D721Med (cell line): ENCODE measurements at places on chromosomes 12 and 14.

DNA sequence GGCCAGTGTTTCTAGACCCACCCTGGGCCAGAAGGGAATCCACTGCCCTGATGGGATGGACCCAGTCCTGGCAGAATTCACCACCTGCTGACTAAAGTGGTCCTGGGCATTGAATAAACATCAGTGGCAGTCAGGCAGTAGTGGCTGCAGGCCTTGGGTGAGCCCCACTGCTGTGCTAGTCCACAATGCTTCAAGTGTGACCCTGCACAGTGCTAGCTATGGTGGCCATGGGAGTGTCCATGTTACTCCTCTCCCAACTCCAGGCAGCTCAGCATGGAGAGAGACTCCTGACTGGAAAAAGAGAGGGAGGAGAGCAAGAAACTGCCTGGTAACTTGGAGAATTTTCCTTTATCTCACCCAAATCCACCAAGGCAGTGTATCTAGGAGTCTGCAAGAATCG, 17.5 kb upstream of the CSRP2 start:
- no peak for DNase-seq

DNA sequence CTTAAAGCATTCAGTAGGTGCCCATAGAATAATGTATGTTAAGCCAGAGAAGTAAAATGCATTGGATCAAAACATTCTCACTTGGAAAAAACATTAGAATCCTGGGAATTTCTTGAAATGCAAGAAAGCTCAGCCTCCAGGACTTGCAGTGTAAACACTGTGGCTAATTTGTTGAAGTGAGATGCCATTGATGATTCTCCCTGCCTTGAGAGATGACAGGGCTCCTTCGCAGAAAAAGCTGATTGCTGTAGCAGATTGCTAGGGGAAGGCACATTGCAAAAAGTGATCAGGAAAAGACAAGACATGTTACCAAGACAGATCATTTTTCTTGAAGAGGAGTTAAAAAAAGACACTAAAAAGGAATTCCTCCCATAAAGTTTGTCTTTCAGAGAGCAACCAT, 204.2 kb upstream of the HMGA2 start:
- no peak for DNase-seq

DNA sequence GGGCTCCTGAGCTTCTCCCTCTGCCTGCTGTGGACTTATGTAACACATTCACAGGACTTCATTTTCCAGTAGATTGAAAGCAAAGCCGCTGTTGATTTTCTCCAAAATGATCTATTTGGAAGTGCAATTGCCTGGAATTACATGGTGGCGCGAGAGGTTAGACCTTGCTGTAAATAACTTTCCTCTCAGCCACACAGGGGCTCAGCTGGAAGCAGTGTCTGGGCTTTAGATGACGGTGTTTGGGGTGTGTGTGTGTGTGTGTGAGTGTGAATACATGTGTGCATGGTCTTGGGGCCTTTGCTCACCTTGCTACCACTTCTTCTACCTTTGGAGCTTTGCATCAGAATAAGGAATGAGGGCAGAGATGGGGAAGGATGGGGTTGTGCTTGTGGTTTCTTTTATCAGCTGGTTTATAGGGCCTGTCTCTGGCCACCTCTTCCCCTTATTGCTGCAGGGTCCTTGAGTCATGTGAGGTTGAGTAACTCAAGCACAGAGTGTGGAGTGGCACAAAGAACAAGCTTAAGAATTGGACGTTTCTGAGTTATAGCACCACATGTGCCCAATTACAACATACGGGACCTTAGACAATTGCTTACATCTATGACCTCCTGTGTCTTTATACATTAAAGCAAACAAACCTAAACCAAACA, 280.6 kb downstream of the NRXN3 start:
- no peak for DNase-seq

DNA sequence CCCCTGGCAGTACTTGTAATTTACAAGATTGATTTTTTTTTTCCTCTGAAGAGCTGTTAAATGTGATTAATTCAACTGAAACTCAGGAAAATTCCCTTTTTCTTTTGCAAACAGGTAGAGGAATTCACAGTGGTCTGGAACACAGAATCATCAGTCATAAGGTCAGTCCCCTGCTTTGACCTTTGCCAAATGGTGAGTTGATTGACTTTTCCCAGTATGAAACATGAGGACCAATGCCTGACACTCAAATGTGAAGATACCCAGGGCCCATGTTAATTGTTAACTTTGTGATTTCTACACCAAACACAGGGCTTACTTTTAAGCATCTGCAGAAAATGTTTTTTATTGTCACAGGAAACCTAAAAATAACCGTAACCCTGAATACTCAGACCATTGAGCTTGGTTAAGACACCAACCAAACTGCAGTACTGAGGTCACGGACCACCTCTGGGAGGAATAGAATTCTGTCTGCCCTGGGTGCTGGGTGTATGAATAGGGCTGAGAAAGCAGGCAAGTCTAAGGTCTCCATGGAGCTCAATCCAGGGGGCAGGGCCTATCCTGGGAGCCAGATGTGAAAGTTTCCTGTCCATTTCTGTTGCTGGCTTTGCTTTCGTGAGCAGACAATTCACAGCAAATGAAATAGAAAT, 192.4 kb downstream of the TMX1 start:
- no peak for DNase-seq

DNA sequence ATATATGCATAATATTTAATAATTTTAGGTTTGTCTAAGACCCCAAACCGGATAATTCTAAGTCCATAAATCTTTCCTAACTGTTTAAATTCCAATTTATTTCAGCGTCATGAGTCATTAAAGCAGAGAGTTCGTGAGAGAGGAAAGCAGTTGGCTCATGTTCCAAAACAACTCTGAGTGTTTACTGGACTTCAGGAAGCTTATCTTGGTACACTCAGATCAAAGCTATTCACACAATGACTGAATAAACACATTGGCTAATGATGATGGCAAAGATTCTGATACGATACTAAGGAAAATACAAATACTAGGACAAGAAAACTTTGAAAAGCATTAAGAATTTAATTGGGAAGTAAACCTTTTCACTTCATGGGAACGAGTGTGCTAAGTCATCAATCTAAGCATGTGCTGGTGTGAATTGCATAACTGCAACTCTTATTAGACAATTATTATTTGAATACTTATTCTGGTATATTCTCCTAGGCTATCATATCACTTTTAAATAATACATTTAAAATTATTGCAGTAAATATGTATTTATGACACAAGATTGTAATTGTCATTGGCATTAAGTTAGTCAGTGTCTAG, 34.8 kb upstream of the CLEC14A start:
- no peak for DNase-seq

DNA sequence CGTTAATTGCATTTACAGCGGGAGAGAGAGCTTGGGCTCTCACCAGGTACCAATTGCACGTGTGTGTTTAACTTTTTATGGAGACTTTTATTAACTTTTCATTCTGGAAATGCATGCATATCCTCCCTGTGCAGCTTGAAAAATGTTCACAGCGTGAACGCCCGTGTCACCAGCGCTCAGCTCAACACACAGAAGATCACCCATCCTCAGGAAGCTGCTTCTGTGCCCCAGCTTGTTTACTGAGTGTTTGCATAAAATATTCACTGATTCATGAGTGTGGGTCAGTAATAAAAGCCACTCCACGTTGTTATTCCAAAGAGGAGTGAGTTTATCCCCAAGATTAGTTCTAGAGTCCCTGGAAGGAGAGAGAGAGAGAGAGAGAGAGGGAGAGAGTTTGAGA, 75.5 kb upstream of the FZD10 start:
- DNase-seq: no peak

DNA sequence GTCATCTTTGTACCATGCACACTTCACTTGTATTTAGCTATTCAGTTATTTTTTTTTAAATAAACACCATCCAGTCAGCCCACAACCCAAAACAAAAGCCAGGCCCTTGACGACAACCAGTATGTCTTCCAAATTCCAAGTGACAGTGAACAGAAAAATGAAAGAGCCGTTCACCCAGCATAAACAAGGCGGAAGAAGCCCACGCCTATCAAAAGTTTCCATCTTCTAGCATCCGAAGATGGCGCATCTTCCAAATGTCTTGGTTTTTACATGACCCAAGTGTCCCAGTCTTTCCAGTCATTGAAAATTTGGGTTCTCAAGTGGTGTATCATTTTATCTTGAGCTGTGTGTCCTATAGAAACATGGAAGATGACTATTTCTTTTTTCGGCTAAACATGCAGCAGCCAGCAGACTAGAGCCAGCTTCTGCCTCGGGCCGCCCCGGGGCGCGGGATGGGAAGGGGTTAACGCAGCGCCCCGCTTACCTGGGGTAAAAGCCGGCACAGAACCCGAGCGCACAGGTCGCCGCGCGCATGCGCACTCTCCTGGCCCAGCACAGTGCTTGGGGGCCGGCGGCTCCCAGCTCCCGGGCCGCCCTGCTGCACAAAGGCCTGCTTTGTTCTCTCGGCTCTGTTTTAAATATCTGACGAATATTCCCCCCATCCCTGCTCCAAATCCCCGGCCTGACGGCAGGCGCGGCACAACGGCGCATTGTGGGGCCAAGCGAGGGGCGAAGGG, 164.8 kb downstream of the ZFP36L1 start:
- DNase-seq: no peak

DNA sequence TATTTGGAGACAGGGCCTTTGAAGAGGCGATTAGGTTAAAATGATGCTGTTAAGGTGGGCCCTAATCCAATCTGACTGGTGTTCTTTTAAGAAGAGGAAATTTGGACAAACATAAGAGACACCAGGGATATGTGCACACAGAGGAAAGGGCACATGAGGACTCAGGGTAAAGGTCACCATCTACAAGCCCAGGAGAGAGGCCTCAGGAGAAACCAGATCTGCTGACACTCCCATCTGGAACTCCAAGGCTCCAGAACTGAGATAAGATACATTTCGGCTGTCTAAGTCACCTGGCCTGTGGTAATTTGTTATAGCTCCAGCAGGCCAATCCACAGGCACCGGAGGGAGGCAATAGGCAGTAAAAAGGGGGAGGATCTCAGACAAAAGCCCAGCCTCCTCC, 48.6 kb downstream of the KICS2 start:
- DNase-seq: no peak

DNA sequence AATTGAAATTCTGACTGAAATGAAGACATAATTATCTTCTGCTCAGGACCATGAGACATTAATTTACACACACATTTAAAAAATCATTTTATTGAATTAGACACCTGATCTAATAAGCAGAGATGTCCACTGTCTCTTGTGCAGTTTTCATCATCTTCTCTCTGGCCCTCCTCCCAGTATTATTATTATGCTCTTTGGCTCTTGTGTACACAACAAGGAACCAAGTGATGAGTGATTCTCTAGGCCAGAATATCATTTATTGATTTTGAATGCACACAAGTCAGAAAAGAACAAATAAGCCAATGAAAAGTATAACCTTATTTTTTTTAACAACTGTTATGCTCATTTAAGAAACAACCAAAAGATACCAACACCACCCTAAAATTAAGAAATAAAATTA, 244.7 kb upstream of the KRR1 start:
- no peak for DNase-seq

- no peak for DNase-seq
These were observed 11.1 kb downstream of the DCN start for GRCh38 chr12:91171476-91171875.

DNA sequence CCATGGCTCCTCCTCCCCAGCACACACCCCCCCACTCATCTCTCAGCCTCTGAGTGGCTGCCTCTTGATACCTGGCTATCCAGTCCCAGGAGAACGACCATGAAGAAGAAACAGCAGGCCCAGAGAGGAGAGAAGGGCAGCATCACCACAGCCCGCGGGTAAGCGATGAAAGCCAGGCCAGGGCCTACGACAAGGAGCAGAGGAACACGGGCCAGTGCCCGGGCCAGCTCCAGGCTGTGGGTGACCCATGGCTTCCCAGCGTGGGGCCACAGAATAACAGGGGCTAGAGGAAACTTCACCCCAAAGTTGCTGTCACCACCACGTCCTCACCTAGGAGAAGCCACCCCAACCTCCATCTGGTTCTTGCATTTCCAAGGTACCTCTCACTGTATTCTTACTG, 10.4 kb upstream of the SLC6A12 start:
- DNase-seq: no peak

DNA sequence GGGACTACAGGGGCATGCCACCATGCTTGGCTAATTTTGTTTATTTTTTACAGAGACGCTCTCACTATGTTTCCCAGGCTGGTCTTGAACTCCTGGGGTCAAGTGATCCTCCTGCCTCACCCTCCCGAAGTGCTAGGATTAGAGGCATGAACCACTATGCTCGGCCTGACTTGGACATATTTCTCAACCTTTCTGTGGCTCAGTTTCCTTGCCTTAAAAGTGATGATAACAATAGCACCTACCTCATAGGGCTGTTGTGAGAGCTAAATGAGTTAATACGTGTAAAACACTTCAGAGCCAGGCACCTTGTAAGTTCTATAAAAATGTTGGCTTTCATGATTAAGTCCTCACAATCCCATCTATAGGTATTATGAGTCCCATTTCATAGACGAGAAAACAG, 89.2 kb upstream of the METAP2 start:
- DNase-seq: no peak

DNA sequence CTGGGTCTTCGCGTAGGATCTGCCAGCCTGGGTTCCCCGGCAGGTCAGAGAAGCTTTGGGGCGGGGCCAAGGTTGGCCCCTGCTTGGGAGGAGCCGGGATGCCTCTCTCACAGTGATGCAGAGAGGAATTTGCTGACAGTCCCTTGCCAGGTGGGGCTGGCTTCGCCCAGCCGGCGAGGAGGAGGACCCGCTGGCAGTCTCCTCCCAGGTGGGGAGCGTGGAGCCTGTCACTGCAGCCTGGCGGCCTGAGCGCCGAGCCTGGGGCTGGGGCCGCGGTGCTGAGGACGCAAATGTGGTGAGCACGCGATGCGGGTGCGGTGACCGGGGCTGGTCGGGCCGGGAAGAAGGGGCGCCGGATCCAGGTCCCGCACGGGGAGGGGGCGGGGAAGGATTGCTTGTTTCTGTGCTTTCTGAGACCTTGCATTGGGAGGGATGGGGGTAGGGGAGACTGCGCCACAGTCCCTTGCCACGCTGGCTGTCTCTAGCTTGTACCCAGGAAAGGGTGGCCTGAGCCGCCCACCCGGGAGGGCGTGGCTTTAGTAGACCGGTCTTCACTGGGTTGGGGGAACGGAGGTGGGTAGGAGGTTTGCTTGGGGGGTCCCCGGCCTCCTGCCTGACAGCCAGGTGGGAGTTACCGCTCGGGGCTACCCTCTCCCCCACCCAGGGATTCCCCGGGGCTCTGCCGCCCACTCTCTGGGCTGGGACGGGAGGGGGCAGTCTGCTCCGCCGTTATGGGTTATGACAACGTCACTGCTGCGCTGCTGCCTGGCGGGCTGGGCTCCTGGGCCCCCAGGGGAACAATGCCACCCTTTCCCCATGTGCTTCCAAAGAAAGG, at the start of gene TMEM63C:
Gene TMEM63C, plus strand, starts transcription at position 196 of the 835 bp plus-strand sequence. CDS start 37,016 bp downstream, outside the sequence.
- DNase-seq: peak; percentile 58

DNA sequence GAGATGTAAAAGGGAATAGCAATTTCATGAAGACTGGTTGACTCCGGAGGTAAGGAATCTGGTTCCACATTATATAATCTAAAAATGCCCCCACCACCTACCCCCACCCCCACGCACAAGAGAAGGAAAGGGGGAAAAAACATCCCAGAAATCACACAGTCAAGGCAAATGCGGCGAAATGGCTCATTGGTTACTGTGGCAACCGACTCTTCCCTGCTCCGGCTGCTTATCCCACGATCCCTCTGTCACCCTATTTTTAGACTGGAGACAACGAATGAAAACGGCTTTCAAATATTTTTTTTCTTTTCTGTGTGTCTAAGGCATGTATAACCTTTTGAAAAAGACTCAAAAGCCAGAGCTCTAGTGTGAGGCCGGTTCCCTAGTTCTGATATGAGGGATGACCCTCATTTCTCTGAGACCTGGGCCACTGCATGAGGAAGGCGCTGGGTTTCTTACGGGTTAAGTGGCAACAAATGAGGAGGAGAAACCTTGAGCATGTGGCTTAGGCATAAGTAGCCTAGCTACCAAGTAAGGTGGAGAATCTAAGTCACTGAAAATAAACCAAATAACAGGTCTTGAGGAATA, 148.3 kb upstream of the GRIN2B start:
- DNase-seq: no peak
